CD4-positive, CD25-positive, alpha-beta regulatory T cell (primary cell): ENCODE measurements at places on chromosomes 5 and 9.

GRCh38 chr5:122311961-122312590, at the start of gene SNCAIP:
Gene SNCAIP (plus strand): TSS chr5:122312237. CDS start chr5:122391135, 78,898 bp downstream.
- no peak for DNase-seq

- no peak for DNase-seq
Observed at GRCh38 chr9:33620738-33621439, 96.8 kb downstream of the ANKRD18B start.

DNA sequence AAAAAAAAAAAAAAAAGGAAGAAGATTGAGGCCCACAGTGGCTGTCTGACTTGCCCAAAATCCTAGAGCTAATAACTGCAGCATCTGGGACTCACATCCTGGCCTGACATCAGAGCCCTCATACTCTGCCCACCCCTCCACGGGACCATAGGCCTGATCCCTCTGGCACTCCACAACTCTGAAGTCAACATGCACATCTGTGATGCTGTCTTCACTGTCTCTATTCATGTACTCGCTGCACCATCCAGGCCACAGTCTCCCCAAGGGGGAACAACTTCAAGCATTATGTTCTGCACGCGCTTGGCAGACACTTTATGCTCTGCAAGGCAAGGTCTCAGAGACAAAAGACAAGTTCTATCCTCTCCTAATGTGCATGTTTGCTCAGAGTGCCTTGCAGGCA, 158.2 kb downstream of the SPOCK1 start:
- DNase-seq = no peak

DNA sequence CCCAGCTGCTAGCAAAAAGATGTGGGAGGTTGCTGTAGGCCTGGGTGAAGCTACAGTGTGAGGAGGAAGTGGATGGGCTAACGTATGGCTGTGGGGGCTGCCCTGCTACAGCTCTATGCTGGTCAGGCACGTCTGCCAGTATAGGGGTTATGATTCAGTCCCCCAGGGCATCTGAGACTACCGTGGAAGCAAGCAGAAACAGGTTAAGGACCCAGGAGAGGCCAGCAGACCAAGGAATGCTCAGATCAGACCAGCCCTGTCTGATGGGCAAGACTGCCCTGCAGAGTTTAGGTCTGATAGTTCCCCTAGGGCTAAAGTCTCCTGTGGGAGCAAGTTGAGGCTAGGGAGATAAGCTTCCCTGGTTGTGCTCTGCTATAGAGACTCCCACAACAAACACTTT, 416.1 kb upstream of the CTNND2 start:
- no peak for DNase-seq

GRCh38 chr9:107173422-107174180, 109.5 kb upstream of the RAD23B start:
- no peak for DNase-seq

DNA sequence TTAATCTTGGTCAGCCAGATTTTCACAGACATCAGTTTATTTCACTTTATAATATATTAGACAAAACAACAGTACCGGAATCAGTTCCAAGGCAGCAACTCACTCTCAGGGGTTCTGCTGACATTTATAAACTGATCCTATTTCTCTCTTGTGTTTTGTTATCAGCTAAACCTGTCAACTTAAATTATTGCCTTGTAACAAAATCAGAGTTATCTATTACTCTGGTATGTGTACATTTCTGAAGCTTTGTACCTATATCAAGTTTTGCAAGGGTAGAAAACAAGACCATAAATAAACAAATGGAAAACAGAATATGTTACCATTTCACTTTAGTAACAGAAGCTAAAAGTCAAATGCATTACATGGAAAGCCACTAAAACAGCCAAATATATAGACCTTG, 122.1 kb downstream of the SIL1 start:
- DNase-seq = no peak

DNA sequence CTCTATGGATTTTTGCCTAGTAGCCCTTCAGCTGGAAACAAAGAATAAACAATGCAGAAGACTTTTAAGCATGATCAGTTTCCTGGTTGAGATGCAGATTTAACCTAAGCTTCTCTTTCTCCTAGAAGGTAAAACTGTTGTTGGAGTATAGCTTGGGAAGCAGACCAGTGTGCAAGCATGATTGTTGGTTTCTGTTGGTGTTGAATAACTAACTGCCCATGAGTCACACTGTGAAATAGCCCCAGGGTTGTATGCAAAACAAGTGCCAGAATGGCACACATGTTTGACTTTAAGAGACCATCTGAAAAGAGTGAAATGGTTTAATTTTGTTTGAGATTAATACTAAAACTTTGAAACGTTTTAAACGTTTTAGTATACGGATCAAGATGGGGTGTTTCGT, 227.1 kb downstream of the ARHGEF28 start:
- no peak for DNase-seq

DNA sequence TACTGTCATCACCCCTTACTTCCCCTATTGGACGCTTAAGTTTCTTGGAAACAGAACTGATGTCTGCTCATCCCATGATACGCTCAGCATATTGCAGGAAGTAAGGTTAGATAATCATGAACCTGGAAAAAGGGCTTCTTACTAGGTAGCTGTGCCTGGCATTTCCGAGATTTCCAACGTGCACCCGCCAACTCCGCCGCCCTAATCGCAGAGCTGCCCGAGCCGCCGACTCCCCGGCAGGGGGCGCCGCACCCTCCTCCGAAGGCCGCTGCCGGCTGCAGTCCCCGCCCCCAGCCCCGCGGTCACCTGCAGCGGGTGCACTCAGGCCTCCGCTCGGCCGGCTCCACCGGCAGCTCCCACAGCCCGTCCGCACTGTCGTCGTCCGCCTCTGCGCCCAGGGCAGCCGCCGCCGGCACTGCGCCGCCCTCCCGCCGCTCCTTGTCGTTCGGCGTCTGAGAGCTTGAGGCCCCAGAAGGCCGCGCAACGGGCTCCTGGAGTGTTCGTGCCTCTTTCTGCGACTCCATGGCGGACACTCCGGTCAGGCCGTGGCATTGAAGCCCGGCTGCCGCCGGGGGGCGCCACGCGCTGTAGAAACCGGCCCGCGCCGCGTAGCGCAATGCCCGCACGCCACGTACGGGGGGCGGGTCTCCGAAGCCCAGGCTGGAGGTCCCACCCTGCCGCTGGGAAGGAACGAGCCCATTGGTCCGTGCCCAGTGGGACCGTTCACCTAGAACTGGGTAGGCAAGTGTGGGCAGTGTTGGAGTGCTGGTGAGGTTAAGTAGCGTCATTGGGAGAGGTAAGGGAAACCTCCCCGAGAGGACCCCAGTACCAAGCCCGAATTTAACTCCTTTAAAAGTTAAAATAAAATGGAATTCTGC, at the start of gene DTWD2:
DTWD2 (minus strand) TSS at position 560 of the 878 bp plus-strand sequence; CDS start at position 524, 36 bp downstream.
- peak; percentile 79 for DNase-seq

DNA sequence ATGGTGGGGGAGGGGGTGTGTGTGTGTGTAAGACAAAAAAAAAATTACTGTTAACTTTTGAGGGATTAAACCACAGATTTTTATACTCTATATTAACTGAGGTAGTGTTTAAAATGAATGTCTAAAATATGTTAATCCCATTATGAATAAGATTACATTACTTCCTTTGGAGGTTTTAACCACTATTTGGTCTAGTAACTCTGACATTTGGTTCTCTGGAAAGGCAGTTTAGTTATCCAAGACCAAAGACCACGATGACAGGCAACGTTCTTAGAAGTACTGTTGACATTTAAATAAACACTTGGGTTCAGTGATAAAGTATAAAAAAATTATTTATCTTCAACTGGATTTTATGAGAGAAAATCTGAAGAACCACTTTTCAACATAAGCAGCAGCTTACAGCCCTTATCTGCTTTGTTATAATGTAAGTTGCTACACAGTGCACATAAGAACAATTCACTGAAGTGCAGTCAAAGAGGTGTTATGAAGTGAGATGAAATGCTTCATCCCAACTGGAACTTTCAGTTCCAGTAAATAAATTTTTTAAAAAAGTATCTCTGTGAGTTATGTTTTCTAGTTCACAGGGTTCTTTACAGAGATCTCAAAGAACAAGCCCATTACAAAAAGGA, 94.5 kb downstream of the OSMR start:
- DNase-seq = no peak

DNA sequence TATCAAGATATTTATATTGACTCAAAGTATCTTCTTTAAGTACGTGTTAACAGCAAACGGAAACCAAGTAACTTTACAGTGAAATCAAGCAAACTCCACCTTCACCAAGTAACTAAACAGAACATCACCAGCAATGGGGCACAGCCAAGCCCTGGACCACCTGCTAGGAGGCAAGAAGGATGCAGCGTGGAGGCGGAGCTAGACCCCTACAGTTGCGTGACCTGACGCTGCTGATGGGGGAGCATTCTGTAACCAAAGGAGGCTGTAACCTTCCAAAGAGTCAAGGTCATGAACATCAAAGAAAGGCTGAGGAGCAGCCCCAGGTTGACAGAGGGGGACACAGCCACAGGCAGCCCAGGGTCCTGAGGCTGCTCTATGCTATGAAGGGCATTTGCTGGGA, 6.1 kb downstream of the VAV2 start:
- DNase-seq = no peak

DNA sequence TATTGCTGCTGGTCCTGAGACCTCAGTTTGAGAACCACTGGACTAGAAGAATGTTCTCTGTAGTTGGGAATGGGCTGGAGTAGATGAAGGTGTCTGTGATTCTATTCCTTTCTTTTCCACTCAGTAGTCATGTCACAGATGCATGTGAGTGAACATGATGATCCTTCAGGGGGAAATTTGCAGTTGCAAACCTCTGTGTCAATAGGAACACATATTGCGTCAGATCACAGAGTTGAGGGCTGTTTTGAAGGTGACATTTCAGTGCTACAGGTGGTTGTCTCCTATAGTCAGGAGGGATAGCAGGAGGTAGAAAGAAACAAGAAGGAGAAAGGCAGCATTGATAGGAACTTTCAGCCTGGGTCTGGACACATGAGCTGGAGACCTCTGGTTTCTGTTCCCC, 239.3 kb downstream of the ARHGEF28 start:
- DNase-seq = no peak

DNA sequence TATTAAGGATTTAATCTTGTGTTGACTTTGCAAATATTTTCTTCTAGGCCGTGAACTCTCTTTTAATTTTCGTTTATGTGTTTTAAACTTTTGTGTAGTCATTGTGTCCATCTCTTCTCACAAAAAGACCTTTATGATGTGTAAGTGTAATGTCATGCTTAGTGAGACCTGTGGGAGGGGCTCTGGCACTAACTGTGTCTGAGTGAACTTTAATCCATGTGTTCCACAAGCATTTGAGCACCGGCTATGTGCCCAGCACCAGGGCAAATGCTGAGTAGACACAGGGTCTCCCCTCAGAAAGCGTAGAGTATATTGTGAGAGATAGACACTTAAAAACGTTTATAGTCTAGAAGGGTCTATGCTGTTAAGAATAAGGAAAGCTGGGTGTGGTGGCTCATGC, 272.6 kb upstream of the TUT7 start:
- DNase-seq = no peak

- DNase-seq = no peak
Observed at GRCh38 chr9:123365881-123366528, 10.0 kb downstream of the CRB2 start.

- no peak for DNase-seq
Observed at GRCh38 chr9:9478741-9479140, 1134.1 kb downstream of the PTPRD start.

GRCh38 chr5:135535420-135535819, 344 bp downstream of the NEUROG1 start:
- no peak for DNase-seq

DNA sequence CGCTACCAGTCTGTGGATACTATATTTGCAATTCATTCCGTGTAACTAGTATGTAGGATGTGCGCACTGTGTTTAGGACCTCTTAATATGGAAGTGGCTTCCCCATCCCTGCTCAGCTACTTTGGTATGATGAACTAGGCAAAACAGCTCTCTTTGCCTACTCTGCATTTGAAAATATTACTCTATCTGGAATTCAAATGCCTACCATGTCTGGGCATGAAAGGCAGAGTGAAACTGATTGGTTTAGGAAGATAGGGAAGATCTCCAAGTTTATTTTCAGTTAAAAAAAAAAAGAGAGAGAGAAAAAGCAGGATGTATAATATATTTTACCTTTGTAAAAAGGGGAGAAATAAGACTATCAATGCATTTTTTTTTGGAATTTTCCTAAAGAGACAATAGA, 74.1 kb upstream of the ELL2 start:
- no peak for DNase-seq

DNA sequence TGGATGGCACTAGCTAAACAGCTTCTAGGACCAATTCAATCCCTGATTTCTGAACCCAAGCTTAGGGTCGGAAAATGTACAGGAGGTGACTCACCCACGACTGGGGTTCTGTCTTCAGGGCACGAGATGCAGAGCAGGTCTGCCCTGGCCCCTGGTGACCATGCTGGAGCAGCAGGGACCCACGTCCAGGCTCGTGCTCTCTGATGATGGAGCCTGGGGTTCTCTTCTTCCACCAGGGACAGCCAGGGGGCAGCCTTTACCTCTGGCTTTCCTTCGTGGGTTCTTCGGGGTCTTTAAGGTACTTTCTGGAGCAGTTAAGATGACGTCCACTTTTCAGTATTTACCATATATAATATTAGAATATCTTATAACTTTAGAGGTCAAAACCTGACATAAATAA, 2.1 kb downstream of the CFAP77 start:
- no peak for DNase-seq

DNA sequence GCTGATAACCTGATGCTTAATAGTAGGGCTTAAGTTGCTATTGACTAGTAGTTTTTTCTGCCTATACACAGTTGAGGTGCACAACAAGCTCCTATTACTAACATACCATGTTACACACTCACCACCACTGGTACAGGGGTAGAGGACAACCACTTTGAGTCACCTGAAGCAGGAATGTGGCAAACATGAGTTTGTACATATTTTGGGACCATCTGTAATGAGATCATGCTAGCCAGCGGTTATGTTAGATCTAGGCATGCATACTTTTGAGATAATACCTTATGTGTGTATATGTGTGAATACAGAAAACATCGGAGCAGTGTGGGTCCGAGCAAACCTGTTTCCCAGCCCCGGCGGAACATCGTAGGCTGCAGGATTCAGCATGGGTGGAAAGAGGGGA, 72.8 kb upstream of the NXNL2 start:
- no peak for DNase-seq

GRCh38 chr9:126155756-126156664, 170.6 kb upstream of the MVB12B start:
- DNase-seq = no peak

- no peak for DNase-seq
Observed at GRCh38 chr5:67246546-67247268, 50.1 kb upstream of the CD180 start.

- no peak for DNase-seq
Observed at GRCh38 chr9:111863636-111864035, 33.0 kb upstream of the UGCG start.

- DNase-seq = no peak
Observed at GRCh38 chr5:157558041-157558595, 17.5 kb downstream of the ADAM19 start.

GRCh38 chr5:82537687-82538306, 259.6 kb upstream of the RPS23 start:
- DNase-seq = no peak

GRCh38 chr5:53944981-53945380, 365.4 kb downstream of the ARL15 start:
- DNase-seq = no peak

- DNase-seq = no peak
Observed at GRCh38 chr5:168270476-168270875, 21.0 kb upstream of the WWC1 start.
